ENCODE measurements at places on chromosomes 7 and 10.

DNA sequence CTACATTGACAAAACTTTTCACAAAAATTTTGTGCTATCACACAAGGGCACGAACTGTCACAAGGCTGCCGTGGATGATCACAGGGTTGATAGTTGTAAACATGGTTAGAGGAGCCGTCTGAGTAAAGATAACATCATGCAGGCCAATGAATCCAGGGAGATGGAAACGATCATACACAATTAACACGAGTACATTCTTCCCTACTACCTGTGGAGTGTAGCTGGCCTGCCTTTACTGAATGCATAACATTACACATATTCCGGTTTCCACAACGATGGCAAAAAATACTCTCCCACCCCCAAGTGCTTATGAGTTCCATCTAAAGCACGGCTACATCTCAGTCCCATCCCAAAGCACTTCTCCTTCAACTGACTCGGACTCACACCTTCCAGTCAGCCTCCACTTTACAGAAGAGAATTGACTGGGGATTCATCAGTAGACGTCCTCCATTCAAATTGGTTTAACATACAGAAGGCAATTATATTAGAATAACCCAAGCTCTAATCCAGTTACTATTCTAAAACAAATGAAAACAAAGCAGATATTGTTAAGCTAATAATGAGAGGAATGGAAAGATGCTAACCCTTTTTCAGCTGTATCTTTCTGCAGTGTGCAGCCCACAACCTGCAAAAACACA lies 69.0 kb downstream of the EZH2 start:
- no peak for DNase-seq

DNA sequence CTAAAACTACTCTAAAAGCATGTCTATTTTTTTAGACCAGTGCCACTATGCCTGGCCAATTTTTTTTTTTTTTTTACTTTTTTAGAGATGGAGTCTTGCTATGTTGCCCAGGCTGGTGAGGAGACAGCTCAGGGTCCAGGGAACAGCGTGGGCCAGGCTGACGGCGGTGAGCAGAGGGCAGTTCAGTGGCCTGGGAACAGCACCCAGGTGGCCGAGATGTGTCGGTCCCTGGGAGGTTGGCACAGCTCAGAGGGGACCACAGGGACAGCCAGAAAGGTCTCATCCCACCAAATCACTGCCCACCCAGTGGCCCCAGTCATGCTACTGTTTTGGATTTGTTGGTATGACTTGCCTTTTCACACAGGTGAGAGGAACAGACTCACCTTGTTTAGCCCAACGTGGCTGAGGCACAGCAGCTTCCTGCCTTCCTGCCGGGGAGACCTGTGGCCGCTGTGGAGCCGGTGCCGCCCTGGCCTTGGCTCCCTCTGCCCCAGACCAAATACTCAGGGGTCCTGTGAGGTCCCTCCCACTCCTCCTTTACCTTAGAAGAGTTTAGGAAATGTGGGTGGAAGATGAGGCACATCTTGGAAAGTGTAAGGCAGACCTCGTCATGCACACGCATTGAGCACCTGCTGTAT lies 109.6 kb downstream of the PTPRE start:
- no peak for DNase-seq

GRCh38 chr7:124369310-124369709 lies 336.4 kb upstream of the TMEM229A start:
- no peak for DNase-seq

- DNase-seq, result no peak
Measured at GRCh38 chr10:130905386-130905785, 406.1 kb downstream of the TCERG1L start.

DNA sequence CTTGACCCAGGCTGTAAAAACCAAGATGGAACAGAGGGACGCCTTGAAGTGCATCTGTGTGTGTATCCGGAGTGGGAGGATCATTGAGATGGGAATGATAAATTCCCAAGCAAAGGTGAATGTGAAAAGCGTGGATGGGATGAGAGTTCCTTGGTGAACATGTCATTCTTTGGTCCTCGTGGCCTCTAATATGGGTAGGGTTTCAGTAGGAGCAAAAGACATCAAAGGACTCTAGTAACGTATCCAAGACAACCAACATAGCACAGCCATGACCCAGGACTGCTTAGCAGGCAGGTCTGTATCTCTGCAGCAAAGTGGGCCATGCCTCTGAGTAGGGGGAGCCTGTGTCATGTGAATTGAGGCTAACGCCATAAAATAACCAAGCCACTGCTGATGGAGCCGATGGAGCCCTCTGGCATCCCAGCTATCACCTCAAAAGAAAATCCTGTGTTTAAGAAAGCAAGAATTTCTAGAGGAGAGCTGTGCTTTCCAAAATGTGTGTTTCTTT lies 98.6 kb downstream of the CCDC3 start:
- no peak for DNase-seq

DNA sequence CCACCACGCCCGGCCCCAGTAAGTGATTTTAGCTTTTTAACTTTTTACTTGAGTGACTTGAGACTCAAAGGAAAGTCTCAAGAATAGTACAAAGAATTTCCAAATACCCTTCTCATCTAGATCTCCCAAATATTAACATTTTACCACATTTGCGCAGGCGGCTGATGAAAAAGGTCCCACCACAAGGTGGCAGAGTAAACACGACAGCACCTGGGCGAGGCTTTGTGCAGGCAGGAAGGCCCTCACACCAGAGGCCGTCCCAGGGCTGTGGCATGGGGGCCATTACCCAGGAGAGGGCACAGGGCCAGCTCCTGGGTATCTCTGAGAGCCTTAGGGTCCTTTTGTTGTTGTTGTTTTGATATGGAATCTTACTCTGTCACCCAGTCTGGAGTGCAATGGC lies 50.0 kb upstream of the WIPI2 start:
- DNase-seq, result peak; percentile 36

DNA sequence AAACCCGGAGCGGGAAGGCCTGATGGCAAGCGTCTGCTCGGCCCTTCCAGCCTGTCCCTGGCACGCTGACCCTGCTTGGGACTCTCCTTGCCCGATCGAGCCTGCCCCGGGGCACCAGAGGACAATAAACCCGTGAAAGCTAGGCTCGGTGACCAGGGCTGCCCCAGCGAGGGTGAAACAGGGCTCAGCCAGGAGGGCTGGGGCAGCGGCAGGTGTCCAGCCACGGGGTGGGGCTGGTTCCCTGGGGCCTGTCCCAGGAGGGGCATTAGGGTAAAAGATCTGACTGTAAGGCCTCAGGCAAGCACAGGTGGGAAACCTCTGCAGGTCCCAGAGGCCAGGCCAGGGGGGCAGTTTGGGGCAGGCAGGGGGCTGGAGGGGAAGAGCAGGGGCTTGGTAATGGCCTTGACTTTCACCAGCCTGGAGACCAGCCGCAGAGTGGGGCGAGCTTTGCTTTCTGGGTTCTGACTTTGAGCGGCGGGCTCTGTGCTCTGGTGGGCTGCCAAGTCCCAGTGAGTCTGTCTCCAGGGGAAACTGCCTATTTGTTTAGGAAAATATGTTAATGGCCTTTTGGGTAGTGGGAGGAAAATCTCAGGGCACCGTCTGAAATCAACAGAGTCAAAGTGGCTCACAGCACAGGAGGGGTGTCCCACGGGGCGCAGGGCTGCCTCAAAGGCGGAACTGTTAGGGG lies 68.2 kb upstream of the INPP5A start:
- no peak for DNase-seq

DNA sequence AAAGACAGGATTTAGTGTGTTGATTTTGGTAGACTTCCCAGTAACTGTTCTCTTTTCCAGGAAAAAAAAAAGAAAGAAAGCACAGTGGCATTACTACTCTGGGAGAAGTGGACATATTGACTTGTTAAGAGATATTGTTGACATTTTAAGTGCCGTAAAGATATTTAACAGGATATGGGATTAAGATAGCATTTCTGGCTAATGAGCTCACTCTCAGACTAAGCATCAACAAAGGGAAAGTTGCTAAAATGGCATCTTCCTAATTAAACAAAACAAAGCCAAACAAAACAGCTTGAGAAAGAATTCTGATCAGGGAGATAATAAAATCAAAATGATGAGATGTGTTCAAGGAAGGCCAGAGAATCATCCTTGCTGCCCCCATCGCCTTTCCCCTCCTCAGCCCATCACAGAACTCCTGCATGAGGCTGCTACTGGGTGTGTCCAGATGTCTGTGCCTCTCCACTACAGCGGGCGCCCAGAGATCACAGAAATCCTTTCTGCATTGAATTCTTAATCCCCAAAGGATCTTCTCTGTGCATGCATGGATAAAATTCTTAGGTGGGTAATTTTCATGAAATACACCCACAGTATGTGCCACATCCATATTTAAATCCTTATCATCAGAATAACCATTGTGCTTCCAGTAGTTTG lies 270.5 kb downstream of the POU6F2 start:
- no peak for DNase-seq

GRCh38 chr10:27746397-27747095 lies 927 bp upstream of the MKX start:
- no peak for DNase-seq

DNA sequence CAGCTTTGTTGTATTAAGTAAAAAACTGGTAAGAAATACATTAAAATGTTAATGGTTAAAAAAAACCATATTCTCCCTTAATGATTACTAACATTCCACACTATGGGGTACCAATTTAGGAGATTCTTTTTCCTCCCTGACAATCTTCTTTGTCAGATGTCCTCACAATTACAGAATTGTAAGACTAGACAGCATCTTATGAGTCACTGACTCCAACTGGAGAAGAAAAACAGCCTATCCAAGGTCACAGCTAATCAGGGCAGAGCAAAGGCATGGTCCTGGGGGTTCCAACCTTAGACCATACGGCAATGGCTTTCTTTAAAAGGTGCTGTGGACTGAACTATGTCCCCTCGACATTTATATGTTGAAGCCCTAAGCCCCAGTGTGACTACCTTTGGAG lies 127.6 kb downstream of the DLG5 start:
- DNase-seq, result no peak

DNA sequence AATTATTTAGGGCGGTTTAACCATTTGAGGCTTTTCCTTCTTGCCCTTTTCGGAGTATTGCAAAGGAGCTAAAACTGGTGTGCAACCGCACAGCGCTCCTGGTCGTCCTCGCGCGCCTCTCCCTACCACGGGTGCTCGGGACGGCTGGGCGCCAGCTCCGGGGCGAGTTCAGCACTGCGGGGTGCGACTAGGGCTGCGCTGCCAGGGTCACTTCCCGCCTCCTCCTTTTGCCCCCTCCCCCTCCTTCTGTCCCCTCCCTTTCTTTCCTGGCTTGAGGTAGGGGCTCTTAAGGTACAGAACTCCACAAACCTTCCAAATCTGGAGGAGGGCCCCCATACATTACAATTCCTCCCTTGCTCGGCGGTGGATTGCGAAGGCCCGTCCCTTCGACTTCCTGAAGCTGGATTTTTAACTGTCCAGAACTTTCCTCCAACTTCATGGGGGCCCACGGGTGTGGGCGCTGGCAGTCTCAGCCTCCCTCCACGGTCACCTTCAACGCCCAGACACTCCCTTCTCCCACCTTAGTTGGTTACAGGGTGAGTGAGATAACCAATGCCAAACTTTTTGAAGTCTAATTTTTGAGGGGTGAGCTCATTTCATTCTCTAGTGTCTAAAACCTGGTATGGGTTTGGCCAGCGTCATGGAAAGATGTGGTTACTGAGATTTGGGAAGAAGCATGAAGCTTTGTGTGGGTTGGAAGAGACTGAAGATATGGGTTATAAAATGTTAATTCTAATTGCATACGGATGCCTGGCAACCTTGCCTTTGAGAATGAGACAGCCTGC lies 3.1 kb downstream of the FZD1 start:
- DNase-seq, result no peak

GRCh38 chr10:103921750-103922195 lies 3.8 kb upstream of the STN1 start:
- DNase-seq, result no peak

GRCh38 chr7:29274146-29275017 lies 79.8 kb downstream of the CHN2 start:
- DNase-seq, result no peak

DNA sequence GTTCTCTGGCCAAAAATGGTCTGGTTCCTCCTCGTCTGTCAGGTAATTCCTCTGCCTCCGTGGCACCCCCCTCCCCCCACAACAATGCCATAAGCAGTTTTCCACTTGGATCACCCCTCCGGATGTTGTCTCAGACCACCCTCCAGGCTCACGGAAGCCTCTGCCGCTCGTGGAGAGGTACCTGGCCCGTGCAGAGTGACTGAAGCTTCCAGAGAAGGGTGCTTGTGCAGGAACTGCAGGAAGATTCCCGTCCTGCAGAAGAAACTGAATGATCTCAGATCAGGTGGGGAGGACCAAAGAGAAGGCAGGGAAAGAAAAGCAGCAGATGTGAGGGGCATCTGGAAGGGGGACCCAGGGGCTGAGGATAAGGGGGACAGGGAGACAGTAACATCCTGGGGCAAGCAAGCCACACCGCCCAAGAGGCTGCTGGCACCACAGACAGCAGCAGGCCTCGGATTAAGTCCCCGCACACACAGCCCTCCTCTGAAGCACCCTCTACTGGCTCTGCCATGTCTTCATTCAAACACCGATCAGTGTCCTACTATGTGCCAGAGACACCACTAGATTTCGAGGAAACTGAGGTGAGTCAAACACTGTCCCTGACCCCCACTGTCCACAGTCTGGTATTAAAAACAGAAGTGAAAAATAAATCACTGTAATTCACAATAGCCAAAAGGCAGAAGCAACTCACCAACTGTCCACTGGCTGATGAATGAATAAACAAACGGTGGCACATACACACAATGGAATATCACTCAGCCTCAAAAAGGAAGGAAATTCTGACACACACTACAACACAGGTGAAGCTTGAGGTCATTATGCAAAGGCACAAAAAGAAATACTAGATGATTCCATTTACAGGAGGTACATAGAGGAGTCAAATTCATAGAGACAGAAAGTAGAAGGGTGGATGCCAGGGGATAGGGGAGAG lies 26.4 kb downstream of the KIAA1549 start:
- DNase-seq, result no peak

DNA sequence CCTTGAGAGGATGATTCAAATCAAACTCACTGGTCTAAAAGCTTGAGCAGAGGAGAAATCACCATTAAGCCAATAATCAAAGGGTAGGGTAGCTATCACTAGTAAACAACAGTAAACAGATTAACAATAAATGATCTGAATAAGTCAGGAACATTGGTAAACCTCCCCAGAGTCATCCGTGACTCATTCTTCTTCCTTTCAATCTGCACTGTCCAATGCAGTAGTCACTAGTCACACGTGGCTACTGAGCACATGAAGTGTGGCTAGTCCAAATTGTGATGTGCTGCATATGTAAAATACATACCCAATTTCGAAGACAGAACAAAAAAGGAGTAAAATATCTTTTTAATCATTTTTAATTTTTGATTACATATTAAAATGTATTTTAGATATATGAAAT lies 64.0 kb downstream of the ERCC6 start:
- no peak for DNase-seq

DNA sequence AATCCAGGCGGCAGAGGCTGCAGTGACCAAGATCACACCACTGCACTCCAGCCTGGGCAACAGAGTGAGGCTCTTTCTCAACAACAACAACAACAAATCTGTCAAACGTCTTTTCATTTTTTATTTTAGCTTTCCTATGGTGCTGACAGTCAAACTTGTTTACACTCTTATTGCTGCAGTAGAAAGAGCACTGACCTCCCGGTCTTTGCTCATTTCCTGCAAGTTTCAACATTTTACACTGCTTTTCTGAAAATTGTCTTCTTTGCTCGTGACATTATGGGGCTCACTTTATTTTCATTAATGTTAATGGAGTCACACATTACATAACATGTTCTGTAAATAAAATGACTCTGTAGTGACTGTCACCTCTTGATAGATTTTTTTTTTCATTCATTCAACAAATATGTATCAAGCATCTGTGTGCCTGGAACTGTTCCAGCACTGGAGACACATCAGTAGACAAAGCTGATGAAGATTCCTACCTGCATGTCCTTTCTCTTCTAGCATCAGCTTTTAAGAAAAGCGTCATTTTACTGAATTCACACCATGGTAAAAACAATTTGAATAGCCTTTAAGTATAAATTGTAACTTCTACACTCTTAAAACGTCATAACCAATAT lies 277.3 kb downstream of the CELF2 start:
- no peak for DNase-seq

Measured in activated naive CD4-positive, alpha-beta T cell treated with anti-CD3 and anti-CD28 coated beads, Interleukin-2, amount 50 U/mL, for 72 hours (primary cell).